Astrocyte (in vitro differentiated cells and primary cell): ENCODE measurements at places on chromosomes 12 and 14. TPM values are rescaled to one million over a fixed set of nuclear protein-coding genes. Genes with fewer than 3 reads are reported as not detected.

DNA sequence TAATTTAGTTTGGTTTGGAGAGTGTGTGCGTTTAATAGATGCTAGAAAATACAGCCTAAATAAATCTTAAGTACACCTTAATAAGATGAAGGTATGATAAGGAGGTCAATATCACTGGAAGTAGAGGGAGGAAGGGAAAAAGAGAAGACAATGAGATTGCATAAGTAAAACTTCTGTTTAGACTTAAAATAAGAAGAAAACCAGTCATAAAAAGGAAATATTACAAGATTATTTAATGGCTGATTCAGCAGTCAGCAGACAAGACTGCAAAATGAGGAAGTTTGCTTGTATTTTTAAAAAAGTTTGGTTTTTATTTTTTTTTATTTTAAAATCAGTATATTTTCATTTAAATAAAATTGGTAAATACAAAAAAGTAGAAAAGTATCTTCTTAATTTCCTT is 3.2 kb downstream of the SLC38A6 start:
- H3K36me3 ChIP-seq: peaks cover 30% of the 10 kb centered on the region
- no peak for DNase-seq
- no peak overlapping the region for H3K27ac ChIP-seq

GRCh38 chr14:89721956-89722355 is 232.6 kb downstream of the EFCAB11 start:
- H3K27me3 ChIP-seq: no peaks in the 10 kb centered on the region
- no peak overlapping the region for H3K27ac ChIP-seq
- DNase-seq: no peak
- H3K4me1 ChIP-seq: no peaks in the 10 kb centered on the region

GRCh38 chr12:22765421-22766130 is 140.6 kb downstream of the ETNK1 start:
- H3K27ac ChIP-seq: no peak overlapping the region
- H3K4me1 ChIP-seq: no peaks in the 10 kb centered on the region
- DNase-seq: no peak
- H3K27me3 ChIP-seq: no peaks in the 10 kb centered on the region
- no peak overlapping the region for H3K4me3 ChIP-seq

DNA sequence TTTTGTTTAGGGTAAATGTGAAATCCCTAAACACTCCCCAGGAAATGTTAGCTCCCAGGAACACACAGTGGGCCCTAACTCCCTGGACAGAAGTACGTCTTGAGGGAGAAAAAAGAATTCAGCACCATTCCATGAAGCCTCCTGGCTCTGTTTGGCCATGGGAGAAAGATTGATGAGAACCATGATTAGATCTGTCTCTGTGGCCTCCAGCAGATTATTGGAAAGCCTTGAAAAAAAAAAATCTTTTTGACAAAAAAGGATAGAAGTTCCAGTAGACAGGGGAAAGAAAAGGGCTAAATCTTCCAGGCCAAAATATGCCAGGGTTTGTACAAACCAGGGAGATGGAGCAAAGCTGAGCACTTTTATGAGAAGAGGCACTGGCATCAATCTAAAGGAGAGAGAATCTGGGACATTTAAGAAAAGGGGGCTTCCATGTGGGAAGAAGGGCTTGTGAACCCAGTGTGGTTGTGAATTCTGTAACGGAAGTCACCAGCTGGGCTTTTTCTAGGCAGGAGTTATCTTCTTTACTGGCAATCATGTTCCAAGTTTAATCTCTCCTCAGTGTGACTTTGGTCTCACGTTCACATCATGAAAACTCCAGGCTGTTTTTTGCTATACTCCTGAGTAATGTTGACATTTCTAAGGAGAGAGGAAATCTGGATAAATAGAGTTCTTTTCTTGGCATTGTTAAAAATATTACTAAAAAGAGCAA is 426.7 kb downstream of the RAD51B start:
- no peaks in the 10 kb centered on the region for H3K36me3 ChIP-seq
- H3K27me3 ChIP-seq: no peaks in the 10 kb centered on the region
- H3K4me3 ChIP-seq: no peak overlapping the region
- no peak overlapping the region for H3K27ac ChIP-seq

DNA sequence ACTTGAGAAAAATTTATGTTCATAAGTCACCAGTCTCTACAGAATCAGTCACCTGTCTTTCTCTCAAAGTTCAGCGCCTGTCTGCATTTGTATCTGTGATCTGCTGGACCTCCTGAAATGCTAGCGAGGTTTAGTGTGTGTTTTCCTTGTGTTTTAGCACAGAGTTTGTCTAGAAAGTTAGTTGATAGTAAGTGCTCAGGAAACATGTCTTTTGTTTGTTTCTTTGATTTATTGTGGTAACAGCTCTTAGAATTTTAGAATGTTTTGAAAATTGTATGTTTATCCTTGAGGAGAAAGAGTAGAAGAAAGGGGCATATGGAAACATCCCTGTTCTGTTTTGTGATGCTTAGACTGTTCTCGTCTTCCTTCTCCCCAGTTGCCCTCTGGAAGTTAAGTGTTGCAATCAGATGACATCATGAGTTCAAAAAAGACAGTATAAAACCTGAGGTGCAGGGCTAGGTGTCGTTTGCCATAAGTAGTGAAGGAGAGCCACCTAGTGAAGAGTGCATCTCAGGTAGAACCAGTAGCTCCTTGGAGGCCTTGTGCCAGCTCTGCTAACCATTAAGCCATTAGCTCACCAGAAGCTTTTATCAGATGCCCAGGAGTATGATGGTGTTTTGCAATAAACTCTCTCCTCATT is 44.8 kb downstream of the FBXW8 start:
- H3K36me3 ChIP-seq: peaks cover 14% of the 10 kb centered on the region
- no peak overlapping the region for H3K27ac ChIP-seq
- no peak overlapping the region for H3K4me3 ChIP-seq
- no peaks in the 10 kb centered on the region for H3K4me1 ChIP-seq
- DNase-seq: no peak

GRCh38 chr12:128852885-128853599 is at the start of gene GLT1D1:
Gene GLT1D1, plus strand, starts transcription at chr12:128853478. Its CDS starts 104 bp downstream, at chr12:128853582.
- no peaks in the 10 kb centered on the region for H3K4me1 ChIP-seq
- no peak within 1 kb of the TSS for H3K27ac ChIP-seq
- H3K27me3 ChIP-seq: peaks cover 3% of the 10 kb centered on the region
- H3K36me3 ChIP-seq: no peaks in the 10 kb centered on the region
- no peak for DNase-seq
- no peak within 1 kb of the TSS for H3K4me3 ChIP-seq

DNA sequence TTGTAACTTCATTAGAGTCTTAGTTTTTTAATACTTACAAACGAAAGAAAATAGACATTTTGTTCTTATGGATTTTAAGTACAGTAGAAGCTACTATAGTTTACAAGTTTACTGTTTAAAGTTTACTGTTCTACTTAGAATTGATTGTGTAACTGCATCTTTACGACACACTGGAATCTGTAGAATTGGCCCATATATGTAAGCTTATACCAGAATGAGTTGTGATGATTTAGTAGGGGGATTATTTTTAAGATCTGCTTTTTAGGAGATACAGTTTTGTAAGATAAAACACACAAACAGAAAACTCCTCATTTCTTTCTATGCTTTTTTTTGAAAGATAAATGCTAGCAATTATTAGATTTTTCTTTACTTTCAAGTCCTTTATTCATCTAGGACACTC is 30.2 kb upstream of the NAV3 start:
- no peak overlapping the region for H3K27ac ChIP-seq
- H3K4me1 ChIP-seq: peaks cover 7% of the 10 kb centered on the region

DNA sequence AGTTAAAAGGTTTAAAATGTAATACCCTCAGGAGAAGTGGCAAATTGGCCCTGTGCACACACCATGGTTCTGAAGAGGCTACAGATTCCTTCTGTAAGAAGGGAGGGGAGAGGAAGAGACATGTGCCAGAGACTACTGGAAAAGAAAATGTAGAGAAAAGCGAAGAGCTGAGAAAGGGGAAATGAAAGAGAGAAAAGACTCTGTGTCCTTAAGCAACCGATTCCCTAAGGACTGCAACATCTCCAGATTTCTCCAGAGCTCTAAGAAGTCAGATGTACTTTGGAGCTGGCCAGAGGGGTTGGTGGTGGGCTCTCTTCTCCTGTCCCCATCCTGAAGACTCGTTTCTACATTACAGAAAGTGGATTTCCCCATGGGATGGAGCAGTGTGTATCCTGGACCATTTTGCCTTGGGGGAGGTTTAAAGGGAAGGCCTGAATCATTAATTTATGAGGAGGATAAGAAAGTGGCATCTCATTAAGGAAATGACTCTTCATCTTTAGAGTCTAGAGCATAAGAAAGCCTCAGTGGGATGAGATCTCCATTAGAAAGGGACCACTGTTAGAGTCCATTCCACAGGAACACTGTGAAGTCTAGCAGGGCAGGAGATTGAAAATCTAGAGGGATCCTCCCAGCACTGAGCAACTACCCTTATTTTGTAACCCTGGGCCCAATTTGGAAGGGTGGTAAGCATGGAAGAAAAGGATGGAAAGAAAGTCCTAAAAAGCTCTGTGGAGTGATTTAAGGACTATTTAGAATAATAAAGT is 45.5 kb upstream of the FUT8 start:
- H3K4me3 ChIP-seq: no peak overlapping the region
- DNase-seq: no peak
- H3K27me3 ChIP-seq: no peaks in the 10 kb centered on the region
- no peaks in the 10 kb centered on the region for H3K36me3 ChIP-seq
- no peaks in the 10 kb centered on the region for H3K4me1 ChIP-seq

Gene MYF6
- total RNA-seq: not detected in 2 replicates

Gene PLA2G1B
- not detected in 2 replicates for total RNA-seq

- peaks cover 31% of the 10 kb centered on the region for H3K4me1 ChIP-seq
- H3K27ac ChIP-seq: no peak overlapping the region
- H3K36me3 ChIP-seq: no peaks in the 10 kb centered on the region
- H3K27me3 ChIP-seq: no peaks in the 10 kb centered on the region
Observed at GRCh38 chr12:111573476-111573875, 25.6 kb downstream of the ATXN2 start.

- H3K27ac ChIP-seq: no peak overlapping the region
- H3K36me3 ChIP-seq: no peaks in the 10 kb centered on the region
- peak overlapping the region; percentile 9 for H3K4me3 ChIP-seq
- no peak for DNase-seq
- peaks cover 27% of the 10 kb centered on the region for H3K4me1 ChIP-seq
- H3K27me3 ChIP-seq: peaks cover 28% of the 10 kb centered on the region
Observed at GRCh38 chr12:125187780-125188741, 122.8 kb downstream of the AACS start.

Gene OVCH1
- not detected in 2 replicates for total RNA-seq

GRCh38 chr12:13176256-13176655 is 20.3 kb upstream of the EMP1 start:
- H3K4me3 ChIP-seq: no peak overlapping the region
- DNase-seq: no peak
- no peaks in the 10 kb centered on the region for H3K27me3 ChIP-seq
- H3K27ac ChIP-seq: no peak overlapping the region
- no peaks in the 10 kb centered on the region for H3K36me3 ChIP-seq

DNA sequence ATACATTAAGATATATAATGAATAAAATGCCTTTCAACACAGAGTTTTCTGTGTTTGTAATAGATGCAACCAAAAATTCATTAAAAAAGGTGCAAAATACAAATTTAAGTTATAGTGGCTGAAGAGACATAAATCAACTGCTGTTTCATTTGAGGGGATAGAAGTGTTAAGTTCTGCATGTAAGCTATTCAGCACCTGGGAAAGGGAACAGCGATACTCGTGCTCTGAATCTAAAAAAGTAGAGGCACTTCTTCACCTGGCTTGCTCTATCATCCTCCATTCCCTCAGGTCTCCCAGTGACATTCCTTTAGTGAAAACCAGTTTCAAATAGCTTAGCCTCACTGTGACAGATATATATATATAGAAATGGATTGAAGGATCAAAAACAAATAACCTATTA is 222.6 kb downstream of the ACSS3 start:
- DNase-seq: peak; percentile 3
- H3K4me1 ChIP-seq: peaks cover 16% of the 10 kb centered on the region
- no peaks in the 10 kb centered on the region for H3K36me3 ChIP-seq
- H3K27me3 ChIP-seq: no peaks in the 10 kb centered on the region

DNA sequence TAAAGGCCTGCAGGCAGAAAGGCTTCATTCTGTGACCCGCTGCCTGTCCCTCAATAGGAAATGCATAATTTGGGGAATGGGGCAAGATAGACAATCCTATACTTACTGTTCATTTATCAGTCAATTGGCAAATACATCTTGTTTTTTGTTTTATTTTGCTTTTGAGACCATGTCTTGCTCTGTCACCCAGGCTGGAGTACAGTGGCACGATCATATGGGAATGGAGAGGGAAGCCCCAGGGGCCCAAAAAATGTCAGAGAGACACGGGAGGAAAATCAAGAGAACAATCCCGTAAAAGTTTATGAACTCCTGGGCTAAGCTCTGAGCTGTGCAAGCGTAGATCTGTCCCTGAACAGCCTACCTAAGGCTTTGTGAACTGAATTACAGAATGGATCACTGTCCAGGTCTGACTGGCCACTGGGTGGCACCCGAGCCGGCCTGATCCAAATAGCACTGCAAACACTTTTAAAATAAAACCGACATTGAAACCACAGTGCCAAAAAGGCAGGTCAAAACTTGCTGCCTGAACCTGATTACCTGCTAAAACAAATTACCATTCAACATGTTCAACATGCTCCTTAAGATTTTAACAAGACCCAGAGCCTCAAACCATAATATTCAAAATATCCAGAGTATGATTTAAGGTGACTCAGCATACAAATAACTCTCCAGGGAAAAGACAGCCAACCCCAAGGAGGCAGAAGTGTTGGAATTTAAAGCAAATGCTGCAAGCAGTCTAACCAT is 11.8 kb downstream of the COPS7A start:
- no peak overlapping the region for H3K27ac ChIP-seq
- H3K27me3 ChIP-seq: no peaks in the 10 kb centered on the region
- H3K36me3 ChIP-seq: peaks cover 12% of the 10 kb centered on the region
- no peak overlapping the region for H3K4me3 ChIP-seq

- H3K4me1 ChIP-seq: no peaks in the 10 kb centered on the region
- no peaks in the 10 kb centered on the region for H3K27me3 ChIP-seq
- no peaks in the 10 kb centered on the region for H3K36me3 ChIP-seq
- DNase-seq: no peak
- no peak overlapping the region for H3K4me3 ChIP-seq
Observed at GRCh38 chr12:108162207-108162606, 33.1 kb downstream of the WSCD2 start.

DNA sequence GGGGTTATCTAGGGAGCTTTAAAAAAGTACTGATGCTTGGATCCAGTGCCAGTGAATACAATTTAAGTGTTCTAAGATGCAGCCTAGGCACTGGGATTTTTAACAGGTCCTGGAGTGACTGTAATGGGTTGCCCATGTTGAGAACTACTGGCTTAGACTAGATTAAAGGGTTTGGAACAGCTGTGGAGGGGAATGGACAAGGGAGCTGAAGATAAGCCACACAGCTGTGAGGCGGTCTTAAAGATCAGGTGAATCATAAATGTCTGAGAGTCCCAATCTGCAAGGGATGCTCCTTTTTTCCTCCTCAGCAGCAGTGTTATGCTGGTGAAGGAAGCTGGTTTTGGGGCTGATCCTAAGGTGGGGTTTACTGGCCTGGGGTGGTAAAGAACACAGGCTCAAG is 35.5 kb upstream of the FRMD6 start:
- peaks cover 21% of the 10 kb centered on the region for H3K4me1 ChIP-seq
- no peak for DNase-seq
- H3K27me3 ChIP-seq: no peaks in the 10 kb centered on the region
- H3K4me3 ChIP-seq: no peak overlapping the region
- H3K27ac ChIP-seq: peak overlapping the region; percentile 13
- H3K36me3 ChIP-seq: no peaks in the 10 kb centered on the region
